NCI-H2081 treated with DMSO at 0.1 percent for 48 hours (cell line): ENCODE measurements at places on chromosomes 16 and 17.

DNA sequence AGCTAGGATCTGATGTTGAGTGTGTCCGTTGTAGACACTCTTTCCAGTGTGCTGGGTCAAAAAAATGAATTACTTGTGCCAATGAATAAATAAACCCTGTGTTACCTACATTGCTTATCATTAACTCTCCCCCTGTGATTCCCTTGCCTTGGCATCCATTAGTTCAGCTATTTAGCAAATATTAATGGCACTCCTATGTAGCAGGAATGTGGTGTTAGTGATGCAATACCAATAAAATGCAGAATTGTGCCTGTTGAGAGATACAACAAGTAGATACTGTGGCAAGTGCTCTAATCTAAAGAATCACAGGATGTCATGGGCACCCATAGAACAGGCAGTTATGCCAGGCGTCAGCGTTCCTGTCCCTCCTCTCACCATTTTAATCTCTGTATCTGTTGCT, 343.2 kb downstream of the PMP22 start:
- DNase-seq = no peak

DNA sequence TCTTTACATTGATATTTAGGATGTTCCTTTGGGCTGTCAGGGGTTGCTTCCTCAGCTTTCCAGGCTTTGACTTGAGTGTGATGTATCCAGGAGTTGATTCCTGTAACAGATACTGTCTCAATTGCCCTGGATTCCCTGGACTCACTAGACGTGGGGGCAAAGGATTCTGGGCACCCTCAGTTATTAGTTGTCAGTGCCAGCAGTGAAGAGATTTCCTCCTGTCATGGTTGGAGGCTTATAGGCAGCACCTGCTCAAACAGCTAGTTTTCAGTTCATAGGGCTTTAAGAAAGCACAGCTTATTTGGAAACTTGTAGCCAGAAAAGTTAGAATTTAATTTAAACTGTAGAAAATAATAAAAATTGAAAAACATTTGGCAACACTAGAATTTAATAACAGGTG, 9.5 kb upstream of the B4GALNT2 start:
- no peak for DNase-seq

DNA sequence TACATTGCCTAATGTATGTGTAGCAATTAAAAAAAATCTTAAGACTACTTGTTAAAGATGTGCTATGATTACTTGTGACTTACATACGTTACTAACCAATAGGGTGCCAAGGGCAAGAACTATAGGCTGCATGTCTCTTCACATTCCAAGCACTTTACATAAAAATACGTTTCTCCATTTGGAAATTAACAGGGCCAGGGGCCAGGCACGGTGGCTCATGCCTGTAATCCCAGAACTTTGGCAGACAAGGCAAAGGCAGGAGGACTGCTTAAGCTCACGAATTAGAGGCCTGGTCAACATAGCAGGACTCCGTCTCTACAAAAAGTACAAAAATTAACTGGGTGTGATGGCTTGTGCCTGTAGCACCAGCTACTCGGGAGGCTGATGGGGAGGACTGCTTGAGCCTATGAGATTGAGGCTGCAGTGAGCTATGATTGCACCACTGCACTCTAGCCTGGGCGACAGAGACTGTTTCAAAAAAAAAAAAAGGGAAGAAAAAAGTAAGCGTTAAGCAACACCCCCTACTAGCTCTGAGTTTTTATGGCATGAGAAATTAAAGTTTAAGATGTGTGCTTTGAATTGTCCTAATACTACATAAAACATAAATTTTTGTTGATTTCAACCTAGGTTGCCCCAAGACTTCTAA, 12.3 kb downstream of the PSMD12 start:
- DNase-seq = no peak

DNA sequence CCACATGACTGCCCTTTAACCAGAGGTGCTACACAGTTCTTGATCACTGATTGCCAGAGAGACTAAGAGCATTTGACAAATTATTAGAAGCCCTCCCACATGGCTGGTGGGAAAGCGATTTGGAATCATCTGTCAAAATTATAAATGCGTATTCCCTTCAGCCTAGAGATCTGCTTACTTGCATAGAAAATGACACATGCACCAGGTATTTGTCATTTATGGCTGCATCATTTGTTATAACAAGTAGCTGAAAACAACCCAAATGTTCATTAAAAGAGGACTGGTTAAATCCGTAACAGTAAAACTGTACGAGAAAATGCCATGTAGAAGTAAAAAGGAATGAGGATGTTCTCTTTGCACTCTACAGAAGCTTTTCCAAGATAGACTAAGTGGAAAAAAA, 21.4 kb downstream of the BCO1 start:
- no peak for DNase-seq

- no peak for DNase-seq
These were observed 32.1 kb upstream of the CDC42EP4 start for GRCh38 chr17:73343739-73344454.

DNA sequence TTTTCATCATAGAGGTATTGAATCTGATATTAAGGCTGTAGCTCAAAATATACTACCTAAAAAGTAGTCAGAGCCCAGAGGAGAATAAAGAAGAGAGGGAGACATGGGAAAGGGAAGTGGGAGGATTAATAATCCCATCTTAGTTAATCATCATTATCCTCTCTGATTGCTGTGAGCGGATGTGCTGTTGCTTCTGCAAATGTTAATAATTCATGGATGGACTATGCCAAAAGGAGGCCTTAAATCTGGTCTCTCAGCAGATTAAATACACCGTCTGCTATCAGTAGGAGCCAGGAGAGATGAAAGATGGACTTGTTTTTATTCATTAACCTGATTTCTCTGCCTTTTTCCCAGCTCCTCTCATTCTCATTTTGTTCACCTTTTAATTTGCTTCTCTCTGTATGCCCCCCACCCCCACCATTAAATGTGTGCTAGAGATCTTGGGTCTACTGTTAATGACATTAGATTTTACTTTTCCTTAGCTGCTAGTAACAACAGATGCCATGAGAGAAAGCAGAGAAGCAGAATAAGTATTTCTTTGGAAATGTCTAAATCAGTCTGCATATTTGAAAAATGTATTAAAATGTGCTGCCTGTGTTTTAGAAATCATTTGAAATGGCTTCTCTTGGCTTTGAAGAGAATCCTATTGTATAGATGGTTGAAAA, 44.2 kb downstream of the NUP93 start:
- no peak for DNase-seq

GRCh38 chr17:80720610-80721577, 176.3 kb downstream of the RPTOR start:
- DNase-seq = no peak

DNA sequence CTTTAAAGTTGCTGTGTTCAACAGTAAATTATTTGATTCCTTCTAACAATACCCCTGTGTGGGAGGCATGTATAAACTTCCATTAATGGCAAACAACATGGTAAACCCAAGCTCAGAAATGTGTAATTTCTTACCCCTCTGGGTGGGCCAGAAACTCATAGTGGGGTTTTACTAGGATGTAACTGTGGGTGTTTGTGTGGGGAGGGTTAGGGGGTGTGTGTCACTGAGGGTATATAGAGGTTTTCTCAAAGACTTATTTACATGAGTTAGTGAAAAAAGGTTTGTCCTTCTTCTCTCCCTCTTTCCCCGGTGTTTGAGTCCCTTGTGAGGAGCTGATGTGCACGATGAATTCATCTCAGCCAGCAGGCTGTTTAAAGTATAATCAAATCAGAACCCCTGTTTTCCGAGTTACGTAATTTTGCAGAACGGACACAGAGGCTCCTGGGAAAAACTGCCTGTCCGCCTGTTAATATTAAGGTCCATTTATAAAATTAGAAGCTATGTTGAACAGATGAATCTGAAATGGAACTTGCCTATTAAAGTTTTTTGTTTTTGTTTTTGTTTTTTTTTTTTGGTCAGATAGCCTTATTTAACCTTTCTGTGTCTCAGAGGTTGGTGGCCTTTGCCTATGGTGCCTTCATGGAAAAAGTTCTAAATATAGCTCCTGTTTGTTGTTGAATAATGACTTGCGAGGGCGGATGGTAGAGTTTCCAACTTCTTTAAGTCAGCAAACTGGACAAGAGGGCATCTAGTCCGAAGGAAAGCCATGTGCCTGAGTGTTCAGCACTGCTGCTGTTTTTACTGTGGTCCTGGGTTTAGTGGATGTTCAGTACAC, 73.3 kb downstream of the MSI2 start:
- no peak for DNase-seq

- DNase-seq = no peak
These were observed 1.1 kb downstream of the TOX3 start for GRCh38 chr16:52545898-52546266.

DNA sequence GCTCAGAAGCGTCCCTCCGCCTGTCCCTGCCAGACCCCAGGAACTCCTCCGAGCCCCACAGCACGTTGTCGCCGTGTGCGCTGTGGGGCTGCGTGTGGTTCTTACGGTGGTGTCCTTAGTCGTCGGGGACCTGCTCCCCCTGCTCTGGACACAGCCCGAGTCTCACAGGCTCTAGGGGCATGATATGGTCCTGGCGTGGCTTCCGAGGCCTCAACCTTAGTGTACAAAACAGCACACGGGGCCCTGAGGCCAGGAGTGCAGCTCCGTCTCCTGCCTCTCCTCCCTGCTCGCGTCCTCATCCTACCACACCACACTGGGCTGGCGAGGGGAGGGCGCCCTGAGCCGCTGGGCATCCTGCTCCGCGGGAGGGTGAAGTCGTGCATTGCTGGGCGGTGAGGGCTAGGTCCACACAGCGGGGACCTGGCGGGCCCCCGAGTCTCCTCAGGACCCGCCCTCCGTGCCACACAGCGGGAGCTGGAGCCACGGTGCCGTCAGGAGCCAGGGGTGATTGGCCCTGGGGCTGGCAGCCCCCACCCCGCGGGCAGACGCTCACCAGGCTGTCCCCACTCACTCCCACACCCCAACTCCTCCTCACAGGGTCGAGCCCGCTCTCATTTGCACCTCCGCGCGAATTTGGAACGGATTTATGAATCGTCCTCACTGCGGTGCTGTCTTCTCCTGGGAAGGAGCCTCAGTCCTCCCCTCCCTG, 1.2 kb upstream of the MAFG start:
- DNase-seq = no peak

GRCh38 chr16:67934306-67935100, 2.1 kb downstream of the PSMB10 start:
- DNase-seq = no peak

- DNase-seq = no peak
These were observed 28.8 kb downstream of the PRKCA start for GRCh38 chr17:66331038-66331816.

- DNase-seq = no peak
These were observed 211.4 kb downstream of the BCAS3 start for GRCh38 chr17:60888812-60889709.

GRCh38 chr16:67397036-67397801, 3.9 kb upstream of the TPPP3 start:
- DNase-seq = no peak

DNA sequence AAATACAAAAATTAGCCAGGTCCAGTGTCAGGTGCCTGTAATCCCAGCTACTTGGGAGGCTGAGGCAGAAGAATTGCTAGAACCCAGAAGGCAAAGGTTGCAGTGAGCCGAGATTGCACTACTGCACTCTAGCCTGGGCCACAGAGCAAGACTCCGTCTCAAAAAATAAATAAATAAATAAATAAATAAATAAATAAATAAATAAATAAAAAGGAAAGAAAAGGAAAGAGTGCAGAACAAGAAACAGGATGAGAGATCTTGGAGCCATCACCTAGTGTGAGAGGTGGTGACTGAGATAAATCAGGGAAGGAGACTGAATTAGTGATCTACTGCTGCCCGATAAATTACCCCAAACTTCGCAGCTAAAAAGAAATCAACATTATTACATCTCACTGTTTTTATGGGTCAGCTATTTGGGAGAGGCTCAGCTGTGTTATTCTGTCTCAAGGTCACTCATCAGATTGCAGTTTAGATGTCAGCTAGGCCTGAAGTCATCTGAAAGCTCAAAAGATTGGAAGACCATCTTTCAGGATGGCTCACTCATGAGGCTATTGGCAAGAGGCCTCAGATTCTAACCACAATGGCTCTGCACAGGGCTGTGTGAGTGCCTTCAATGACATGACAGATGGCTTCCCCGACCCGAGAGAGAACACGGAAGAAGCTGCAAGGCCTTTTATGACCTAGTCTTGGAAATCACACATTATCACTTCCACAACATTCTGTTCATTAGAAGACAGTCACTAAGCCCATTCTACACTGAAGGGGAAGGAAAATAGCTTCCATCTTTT, 66.4 kb downstream of the CMC2 start:
- DNase-seq = no peak

DNA sequence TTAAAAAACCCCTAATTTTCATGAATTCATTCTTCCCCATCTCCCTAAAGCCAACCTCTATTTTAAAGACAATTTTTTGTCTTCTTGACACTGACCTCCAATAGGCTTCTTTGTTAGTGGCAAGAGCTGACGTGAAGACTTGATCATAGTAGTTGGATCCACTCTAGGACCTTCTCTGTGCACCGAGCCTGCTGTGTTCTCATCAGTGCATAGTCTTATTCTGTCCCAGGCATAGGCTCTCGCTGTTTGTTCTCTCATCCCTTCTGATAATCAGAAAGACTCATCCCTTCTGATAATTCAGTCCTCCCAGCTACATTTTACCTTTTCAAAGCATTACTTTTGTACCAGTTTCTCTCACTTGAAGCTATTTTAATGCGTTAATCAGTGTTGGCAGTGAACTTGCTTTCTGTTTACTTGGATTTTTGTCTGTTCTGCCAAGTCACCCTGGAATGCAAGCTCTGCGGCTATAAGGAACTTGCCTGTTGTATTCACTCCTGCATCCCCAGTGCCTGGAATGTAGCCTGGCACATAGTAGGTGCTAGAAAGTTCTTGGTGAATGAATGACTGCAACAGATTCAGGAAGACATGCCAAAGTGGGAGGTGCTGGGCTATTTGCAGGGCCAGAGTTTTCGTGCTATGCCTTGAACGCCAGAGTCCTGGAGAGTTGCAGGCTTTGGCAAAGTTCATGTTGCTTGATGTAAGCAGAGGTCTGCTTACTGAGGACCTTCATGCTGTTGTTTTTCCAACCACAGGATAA, 147.6 kb upstream of the MPHOSPH6 start:
- no peak for DNase-seq

DNA sequence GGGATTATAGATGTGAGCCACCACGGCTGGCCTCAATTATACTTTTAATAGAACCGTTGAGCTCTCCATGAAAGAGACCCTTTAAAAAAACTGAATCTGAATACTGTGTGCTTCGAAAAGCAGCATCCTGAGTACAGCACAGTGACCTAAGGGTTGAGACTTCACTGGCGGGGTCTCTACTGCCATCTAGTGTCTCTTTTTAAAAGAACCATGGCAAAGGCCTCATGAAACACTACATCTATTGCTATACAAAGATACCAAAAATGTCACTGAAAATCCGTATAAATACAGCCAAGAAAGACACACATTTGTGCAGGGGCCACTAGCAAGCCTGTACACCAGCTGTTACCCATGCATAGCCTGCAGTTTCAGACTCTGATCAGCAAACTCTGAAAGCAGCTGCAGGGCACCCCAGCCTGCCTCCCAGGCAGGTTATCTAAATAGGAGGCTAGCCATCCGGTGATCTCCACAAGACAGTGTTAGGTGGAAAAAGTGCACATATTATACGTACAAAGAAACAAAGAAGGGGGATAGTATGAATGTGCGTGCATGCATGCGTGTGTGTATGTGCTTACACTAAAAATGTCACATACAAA, 35.3 kb downstream of the NPLOC4 start:
- peak; percentile 37 for DNase-seq
